ENCODE measurements at places on chromosomes 3 and 15.

DNA sequence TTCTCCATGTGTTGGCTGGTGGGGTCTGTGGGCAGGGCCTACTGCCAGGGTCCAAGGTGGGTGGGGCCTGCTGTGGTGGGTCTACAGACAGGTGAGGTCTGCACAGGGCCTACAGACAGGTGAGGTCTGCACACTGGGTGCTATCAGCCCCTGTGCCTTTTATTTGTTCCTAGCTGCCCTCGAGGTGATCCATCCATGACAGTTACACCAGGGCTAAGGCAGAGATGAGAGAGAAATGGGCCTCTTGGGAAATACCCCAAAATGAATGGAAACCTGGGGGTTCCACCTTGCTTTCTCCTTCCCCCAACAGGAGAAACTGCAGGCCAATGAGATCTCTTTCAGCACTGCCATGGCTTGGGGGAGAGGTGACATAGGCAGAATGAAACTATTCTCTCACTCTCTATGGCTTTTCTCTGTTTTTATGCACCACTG is 36.4 kb downstream of the CFAP100 start:
- no peak for DNase-seq

DNA sequence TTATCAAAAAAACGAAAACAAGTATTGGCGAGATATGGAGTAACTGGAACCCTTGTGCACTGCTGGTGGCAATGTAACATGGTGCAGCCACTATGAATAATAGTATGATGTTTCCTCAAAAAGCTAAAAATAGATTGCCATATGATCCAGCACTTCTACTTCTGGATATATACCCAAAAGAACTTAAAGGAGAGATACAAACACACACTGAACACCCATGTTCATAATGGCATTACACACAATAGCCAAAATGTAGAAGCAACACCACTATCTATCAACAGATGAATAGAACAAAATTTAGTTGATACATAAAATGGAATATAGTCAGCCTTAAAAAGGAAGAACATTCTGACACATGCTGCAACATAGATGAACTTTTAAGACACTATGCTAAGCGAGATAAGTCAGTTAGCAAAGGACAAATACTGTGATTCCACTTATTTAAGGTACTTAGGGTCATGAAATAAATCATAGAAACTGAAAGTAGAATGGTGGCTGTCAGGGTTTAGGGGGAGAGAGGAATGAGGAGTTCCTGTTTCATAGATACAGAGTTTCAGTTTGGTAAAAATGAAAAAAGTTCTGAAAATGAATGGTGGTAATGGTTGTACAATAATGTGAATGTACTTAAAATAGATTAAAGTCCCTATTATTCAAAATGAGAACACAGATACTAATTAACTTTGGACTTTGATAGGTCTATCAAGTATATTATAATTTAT is 59.4 kb upstream of the IMPG2 start:
- no peak for DNase-seq

GRCh38 chr3:7423036-7423435 is 562.1 kb downstream of the GRM7 start:
- no peak for DNase-seq

DNA sequence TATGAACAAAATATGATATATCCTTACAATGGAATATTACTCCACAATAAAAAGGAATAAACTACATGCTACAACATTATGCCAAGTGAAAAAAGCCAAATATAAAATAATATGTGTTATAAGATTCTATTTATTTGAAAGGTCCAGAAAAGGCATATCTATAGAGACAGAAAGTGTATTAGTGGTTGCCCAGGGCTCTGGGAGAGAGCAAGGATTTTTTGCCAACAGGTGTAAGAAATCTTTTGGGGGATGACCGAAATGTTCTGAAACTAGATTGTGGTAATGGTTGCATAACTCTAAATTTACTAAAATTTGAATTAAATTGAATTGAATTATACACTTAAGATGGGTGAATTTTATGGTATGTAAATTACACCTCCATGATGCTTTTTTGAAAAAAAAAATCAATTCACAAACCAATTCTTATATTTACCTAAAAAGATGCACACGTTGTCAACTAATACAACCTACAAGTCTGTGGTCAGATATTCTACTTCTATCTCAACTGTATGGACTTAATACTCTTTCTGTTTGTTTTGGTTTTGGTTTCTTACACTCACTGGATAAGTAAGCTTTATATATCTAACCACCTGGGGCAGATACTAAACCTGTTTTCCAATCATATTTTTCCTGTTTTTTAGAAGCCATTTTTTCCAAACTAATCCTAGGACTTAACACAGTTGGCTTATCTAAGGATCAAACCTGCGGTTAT is 75.8 kb downstream of the FBN1 start:
- no peak for DNase-seq

- no peak for DNase-seq
These were observed 84.7 kb downstream of the FGF12 start for GRCh38 chr3:192642651-192643050.

All from GOT3 (cell line).